Upper lobe of left lung (tissue), 6 donors: ENCODE measurements at places on chromosomes 16 and 17. TPM values are rescaled to one million over a fixed set of nuclear protein-coding genes. Genes with fewer than 3 reads are reported as not detected.

DNA sequence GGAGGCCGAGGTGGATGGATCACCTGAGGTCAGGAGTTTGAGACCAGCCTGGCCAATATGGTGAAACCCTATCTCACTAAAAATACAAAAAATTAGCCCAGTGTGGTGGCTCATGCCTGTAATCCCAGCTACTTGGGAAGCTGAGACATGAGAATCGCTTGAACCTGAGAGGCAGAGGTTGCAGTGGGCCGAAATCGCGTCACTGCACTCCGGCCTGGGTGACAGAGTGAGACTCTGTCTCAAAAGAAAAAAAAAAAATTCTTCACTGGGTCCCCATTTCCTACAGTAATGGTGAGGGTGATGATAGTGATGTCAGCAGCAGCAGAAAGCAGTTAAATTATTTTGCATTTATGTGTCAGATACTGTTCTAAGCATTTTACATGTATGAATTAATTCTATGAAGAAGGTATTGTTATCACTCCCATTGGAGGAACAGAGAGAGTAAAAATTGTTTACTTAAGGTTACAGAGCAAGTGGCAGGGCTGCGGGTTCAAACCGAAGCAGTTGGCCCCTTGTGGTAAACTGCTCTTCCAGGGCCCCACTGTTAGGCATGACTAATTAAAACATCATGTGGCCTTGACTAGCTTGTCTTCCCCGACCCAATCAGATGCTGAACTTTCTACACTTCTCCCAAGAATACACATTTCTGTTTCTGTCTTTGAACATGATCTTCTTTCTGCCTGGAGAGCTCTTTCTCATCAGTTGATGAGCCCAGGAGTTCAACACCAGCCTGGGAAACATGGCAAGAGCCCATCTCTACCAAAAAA lies 45.8 kb downstream of the STAT3 start:
- DNase-seq, result no peak
- H3K36me3 ChIP-seq, result peaks cover 65% of the 10 kb centered on the region
- no peak overlapping the region for H3K4me3 ChIP-seq
- peak overlapping the region; percentile 32 for H3K27ac ChIP-seq

GRCh38 chr17:63196772-63197335 lies 230.8 kb downstream of the TANC2 start:
- H3K27me3 ChIP-seq, result no peaks in the 10 kb centered on the region
- no peaks in the 10 kb centered on the region for H3K4me1 ChIP-seq
- H3K4me3 ChIP-seq, result no peak overlapping the region
- DNase-seq, result no peak

- no peaks in the 10 kb centered on the region for H3K36me3 ChIP-seq
- peaks cover 3% of the 10 kb centered on the region for H3K4me1 ChIP-seq
- peak overlapping the region; percentile 52 for H3K27ac ChIP-seq
Measured at GRCh38 chr16:66262253-66263167, 104.0 kb upstream of the CDH5 start.

- H3K27ac ChIP-seq, result no peak overlapping the region
- no peaks in the 10 kb centered on the region for H3K27me3 ChIP-seq
- peaks cover 36% of the 10 kb centered on the region for H3K4me1 ChIP-seq
- no peak overlapping the region for H3K4me3 ChIP-seq
- DNase-seq, result no peak
- H3K36me3 ChIP-seq, result peaks cover 22% of the 10 kb centered on the region
Measured at GRCh38 chr16:88809676-88810165, 2.0 kb downstream of the APRT start.

DNA sequence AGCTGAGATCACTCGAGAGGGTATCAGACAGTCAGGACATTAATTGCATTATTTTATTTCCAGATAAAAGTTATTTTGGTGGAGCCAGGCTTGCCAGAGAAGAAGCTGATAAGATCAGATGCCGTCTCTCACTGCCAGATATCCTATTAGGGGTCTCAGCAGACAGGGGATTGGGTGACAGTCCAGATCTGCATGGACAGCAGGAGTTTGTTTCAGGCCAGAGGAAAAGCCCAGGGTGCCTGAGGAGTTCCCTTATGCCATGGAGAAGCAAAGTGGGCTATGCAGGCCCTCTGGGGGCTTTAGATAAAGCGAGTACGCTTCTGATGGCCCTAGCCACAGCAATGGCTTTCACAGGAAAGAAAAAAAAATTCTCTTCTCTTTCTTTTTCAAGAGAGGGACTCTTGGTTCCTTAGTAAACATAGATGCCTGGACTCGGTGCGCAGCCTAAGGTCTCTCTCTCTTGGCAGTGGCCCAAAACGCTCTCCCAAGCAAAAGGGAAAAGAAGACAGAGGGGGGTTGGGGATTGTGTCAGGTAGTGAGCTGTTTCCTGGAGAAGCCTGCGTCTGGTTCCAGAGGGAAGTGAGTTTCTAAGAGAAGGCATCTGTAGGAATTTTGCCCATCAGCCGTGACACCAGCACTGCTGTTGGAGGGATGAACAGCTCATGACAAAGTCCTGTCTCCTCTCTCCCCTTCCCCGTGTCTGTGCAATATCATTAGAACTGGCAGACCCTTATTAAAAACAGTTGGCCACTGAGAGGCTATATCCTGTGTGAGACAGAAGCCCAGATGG lies 166.3 kb upstream of the FOXF1 start:
- H3K4me3 ChIP-seq, result no peak overlapping the region
- peaks cover 12% of the 10 kb centered on the region for H3K4me1 ChIP-seq
- H3K27me3 ChIP-seq, result no peaks in the 10 kb centered on the region
- DNase-seq, result no peak
- no peaks in the 10 kb centered on the region for H3K36me3 ChIP-seq
- peak overlapping the region; percentile 83 for H3K27ac ChIP-seq

DNA sequence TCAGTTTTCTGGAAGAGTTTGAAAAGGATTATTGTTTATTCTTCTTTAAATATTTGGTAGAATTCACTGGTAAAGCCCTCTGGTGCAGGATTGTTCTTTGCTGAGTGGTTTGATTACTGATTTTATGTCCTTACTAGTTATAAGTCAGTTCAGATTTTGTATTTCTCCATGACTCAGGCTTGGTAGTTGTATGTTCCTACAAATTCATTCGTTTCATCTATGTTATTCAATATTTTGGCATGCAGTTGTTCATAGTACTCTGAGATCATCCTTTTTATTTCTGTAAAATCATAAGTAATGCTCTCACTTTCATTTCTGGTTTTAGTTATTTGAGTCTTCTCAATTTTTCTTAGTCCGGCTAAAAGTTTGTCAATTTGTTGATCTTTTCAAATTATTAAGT lies 58.1 kb upstream of the CRYM start:
- no peaks in the 10 kb centered on the region for H3K27me3 ChIP-seq
- no peak for DNase-seq
- no peak overlapping the region for H3K4me3 ChIP-seq
- H3K27ac ChIP-seq, result no peak overlapping the region
- no peaks in the 10 kb centered on the region for H3K36me3 ChIP-seq
- H3K4me1 ChIP-seq, result no peaks in the 10 kb centered on the region

- H3K4me1 ChIP-seq, result no peaks in the 10 kb centered on the region
- no peak for DNase-seq
- H3K4me3 ChIP-seq, result no peak overlapping the region
- H3K36me3 ChIP-seq, result no peaks in the 10 kb centered on the region
Measured at GRCh38 chr16:87580855-87581261, 21.4 kb upstream of the JPH3 start.

DNA sequence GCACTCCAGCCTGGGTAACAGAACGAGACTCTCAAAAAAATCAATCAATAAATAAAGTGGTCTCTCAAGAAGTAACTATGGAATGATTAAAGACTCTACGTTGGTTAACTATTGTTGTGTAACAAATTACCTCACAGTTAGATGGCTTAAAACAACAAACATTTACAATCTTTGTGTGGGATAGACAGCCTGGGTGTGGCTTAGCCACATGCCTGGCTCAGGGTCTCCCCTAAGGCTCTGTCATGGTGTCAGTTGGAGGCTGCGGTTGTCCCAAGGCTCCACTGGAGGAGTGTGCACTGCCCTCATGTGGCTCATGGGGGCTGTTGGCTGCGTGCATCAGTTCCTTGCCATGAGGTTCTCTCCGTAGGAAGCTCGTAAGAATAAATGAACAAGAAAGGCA lies 294.5 kb downstream of the SNX29 start:
- no peak overlapping the region for H3K4me3 ChIP-seq
- H3K36me3 ChIP-seq, result no peaks in the 10 kb centered on the region
- H3K4me1 ChIP-seq, result no peaks in the 10 kb centered on the region

DNA sequence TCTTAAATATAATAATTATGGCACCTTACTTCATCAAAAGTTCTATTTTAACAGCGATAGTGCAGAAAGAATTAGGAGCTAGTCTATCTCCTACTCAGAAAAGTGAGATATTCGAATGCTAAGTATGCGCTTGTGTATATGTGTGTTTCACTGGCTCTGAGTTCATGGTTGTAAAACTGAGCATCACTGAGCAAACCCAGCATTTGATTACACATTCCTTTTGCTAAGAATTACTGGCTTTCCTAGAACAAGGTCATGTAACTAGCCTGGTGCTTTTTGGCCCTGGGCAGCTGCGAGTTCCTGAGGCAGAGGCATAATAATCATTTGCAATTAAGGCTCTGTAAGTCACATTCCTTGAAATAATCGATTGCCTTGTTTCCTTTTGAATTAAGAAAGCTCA lies 157.2 kb downstream of the SNX29 start:
- DNase-seq, result no peak
- H3K27ac ChIP-seq, result no peak overlapping the region
- peaks cover 20% of the 10 kb centered on the region for H3K36me3 ChIP-seq
- no peaks in the 10 kb centered on the region for H3K4me1 ChIP-seq
- no peak overlapping the region for H3K4me3 ChIP-seq

GRCh38 chr16:25841761-25842160 lies 150.0 kb downstream of the HS3ST4 start:
- DNase-seq, result no peak
- H3K27me3 ChIP-seq, result no peaks in the 10 kb centered on the region
- peaks cover 3% of the 10 kb centered on the region for H3K4me1 ChIP-seq
- no peaks in the 10 kb centered on the region for H3K36me3 ChIP-seq
- no peak overlapping the region for H3K27ac ChIP-seq

DNA sequence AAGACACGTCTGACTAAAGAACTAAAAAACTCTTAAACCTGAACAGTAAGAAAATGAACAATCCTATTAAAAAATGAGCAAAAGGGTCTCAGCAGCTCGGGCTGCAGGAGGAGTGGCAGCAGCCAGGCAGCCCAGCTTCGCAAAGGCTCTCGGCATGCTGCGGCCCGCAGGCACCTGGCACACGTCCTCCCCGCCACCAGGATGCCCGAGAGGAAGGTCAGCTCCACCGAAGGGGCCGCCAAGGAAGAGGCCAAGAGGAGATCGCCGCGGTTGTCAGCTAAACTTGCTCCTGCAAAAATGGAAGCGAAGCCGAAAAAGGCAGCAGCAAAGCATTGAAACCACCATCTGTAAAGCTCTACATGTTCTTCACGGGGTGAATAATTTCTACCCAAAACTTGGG lies 173.5 kb downstream of the BCAS3 start:
- DNase-seq, result peak; percentile 74
- no peak overlapping the region for H3K4me3 ChIP-seq
- H3K36me3 ChIP-seq, result no peaks in the 10 kb centered on the region
- no peak overlapping the region for H3K27ac ChIP-seq

- H3K4me1 ChIP-seq, result peaks cover 51% of the 10 kb centered on the region
- H3K36me3 ChIP-seq, result no peaks in the 10 kb centered on the region
- DNase-seq, result no peak
- no peaks in the 10 kb centered on the region for H3K27me3 ChIP-seq
- peak overlapping the region; percentile 78 for H3K4me3 ChIP-seq
Measured at GRCh38 chr16:10878328-10878643, 1.3 kb downstream of the CIITA start.

DNA sequence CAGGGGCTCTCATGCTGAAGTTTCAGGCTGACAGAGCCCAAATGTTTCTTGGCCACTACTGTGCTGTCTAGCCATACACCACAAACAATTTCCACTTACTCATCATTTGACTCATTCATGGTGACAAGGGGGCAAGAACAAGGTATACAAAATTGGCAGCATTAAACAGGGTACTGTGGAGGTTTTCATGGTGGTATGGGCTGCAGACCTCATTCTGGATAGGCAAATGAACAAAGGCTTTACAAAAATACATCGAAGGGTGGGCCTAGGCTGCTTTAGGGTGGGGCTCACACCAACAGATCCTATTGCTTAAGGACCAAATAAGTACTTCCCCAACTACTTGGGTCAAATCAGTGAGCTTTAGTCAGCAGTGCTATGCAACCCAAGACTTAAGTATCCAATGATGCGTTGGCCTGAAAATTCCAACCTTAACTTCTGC lies 53.0 kb downstream of the N4BP1 start:
- H3K36me3 ChIP-seq, result peaks cover 7% of the 10 kb centered on the region
- no peaks in the 10 kb centered on the region for H3K27me3 ChIP-seq
- H3K27ac ChIP-seq, result no peak overlapping the region
- DNase-seq, result no peak
- no peak overlapping the region for H3K4me3 ChIP-seq

- H3K36me3 ChIP-seq, result peaks cover 45% of the 10 kb centered on the region
- no peak overlapping the region for H3K4me3 ChIP-seq
- no peaks in the 10 kb centered on the region for H3K27me3 ChIP-seq
Measured at GRCh38 chr17:75668489-75668888, 1.4 kb downstream of the SAP30BP start.

- no peak overlapping the region for H3K27ac ChIP-seq
- no peaks in the 10 kb centered on the region for H3K4me1 ChIP-seq
- H3K36me3 ChIP-seq, result peaks cover 6% of the 10 kb centered on the region
- H3K27me3 ChIP-seq, result no peaks in the 10 kb centered on the region
- no peak for DNase-seq
Measured at GRCh38 chr17:44416558-44417289, 27.3 kb upstream of the ITGA2B start.

GRCh38 chr16:64544859-64545258 lies 577.0 kb downstream of the CDH11 start:
- no peak overlapping the region for H3K4me3 ChIP-seq
- DNase-seq, result no peak
- no peaks in the 10 kb centered on the region for H3K4me1 ChIP-seq
- H3K36me3 ChIP-seq, result no peaks in the 10 kb centered on the region

Gene NT5M
- 1.2 TPM for total RNA-seq

Gene TLCD3B
- total RNA-seq, result not detected

Gene RCVRN
- total RNA-seq, result 0.30 TPM

Gene NEUROD2
- not detected for total RNA-seq

Gene LITAFD
- not detected for total RNA-seq

Gene CD300A
- 10.7 TPM for total RNA-seq

Gene RGS9
- 6.6 TPM for total RNA-seq
